Effector CD8-positive, alpha-beta T cell (primary cell): ENCODE measurements at places on chromosomes 6 and 20.

- no peak for DNase-seq
These were observed 25.9 kb downstream of the UQCC2 start for GRCh38 chr6:33685411-33686224.

GRCh38 chr6:122014961-122015360 is 384.5 kb upstream of the HSF2 start:
- DNase-seq: no peak

- no peak for DNase-seq
These were observed 103.9 kb upstream of the JAG1 start for GRCh38 chr20:10777710-10778109.

DNA sequence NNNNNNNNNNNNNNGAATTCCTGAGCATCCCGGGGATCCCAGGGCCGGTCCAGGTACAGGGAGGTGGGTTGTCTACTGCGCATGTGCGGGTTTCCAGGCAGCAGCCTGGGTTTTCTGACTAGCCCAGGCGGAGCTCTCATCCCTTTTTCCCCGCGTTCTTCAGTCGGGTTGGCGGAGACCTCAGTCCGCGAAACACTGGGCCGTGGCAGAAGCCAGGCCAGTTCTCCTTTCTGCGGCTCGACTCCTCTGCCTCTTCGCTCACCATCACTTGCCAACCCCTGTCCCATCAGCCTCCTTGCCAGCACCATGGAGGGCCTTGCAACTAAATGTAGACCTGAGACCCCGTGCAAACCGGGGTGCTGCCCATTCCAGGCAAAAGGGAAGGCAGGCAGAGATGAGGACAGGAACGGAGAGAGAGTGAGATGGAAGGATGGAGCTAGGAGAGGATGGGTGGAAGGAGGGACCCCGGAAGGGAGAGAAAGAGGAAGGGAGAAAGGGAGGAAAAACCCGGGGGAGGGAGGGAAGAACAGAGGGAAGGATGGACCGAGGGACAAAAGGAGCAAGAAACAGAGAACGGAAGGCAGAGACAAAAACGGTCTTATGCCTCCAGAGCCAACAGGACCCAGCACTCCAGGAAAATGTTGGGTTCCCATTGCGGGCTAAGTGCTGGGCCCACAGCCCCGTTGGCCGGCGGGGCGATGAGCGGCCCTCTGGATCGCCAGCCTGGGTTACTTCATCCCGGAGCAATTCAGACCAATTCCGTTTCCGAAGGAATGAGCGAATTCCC is 445.4 kb upstream of the DEFB115 start:
- DNase-seq: no peak
